NCI-H69 (cell line): ENCODE measurements at places on chromosomes 2 and 18.
A peak's percentile ranks its signal among the peaks of the same experiment; 100 is the strongest.

DNA sequence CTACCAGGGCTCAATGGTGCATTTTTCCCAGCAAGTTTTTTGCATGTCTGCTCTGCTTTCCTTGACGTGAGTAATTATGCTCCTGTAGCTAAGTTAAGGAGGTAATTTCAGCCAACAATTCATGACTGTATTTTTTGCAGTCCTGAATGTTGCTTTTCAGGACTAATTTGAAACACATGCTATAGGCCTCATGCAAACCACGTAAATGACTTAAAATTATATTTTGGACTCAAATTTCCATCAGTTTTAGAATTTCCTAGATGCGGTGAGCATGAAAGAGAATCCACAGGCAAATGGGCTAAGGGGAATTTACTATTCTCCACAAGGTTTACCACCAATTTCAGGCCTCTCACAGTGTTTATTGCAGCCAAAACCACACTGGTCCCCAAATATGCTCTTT is 589.9 kb upstream of the LRRTM1 start:
- no peak for DNase-seq

DNA sequence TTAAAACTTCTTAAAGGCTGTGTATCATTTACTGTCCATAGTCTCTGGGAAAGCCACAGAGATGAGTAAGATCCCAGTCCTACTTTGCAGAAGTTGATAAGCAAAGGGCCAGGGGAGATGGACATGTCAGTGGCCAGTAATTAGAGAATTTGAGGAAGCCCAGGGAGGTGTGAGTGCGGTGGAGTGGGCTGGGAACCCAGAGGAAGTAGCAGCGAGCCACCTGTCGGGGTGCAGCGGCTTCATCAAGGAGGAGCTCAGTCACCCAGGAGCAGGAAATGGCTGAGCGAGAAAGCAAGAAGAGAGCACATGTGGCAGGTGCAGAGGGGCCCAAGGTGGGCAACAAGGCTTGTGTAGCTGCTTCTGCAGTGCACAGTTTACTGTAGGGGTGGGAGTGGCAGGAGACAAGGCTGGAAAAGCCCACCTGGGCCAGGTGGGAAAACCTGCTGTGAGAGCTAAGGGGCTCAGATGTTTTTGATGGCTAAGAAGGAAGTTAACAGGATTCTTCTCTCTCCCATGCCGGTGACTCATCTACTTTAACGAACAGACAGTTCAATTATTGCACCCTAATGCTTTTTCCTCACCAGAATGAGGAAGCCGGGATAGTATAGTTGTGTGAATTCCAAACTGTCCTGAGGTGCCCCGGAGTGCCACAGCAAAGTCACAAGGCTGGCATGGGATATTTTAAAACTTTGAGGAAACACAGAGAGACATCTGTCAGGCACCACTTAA is 34.8 kb upstream of the MGAT5 start:
- DNase-seq = peak; percentile 29

DNA sequence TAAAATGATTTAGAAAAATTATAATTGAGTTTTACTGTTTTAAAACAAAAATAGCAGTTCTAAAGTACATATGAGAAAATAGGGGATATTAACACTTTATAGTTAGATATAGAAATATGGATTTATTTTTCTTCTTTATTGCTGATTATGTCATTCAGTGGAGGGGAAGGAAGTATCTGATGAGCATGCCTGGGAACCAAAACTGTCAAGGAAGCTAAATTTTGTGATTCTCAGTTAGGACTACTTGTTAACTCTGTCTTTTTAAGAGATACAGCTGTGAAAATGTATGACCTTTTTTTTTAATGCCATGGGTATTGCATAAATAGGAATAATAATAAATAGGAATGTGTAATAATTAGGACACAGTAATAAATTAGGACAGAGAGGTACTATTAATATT is 44.8 kb downstream of the ITGAV start:
- no peak for DNase-seq

DNA sequence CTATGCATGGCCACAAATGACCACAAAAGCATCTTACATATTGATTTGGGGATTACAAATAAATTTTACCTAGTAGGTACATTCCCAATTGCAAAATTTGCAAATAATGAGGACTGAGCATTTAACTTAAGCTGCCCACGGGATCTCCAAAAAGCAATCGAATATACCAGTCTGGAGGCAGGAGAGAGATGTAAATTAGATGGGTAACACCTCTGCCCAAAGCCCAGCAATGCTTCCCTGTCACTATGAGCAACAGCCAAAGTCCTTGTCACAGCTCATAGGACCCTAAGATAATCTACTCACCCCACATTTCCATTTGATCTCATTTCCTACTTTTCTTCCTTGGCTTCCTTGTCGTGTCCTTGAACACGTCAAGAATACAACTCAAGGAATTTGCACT is 172.2 kb downstream of the SUCLG1 start:
- no peak for DNase-seq

DNA sequence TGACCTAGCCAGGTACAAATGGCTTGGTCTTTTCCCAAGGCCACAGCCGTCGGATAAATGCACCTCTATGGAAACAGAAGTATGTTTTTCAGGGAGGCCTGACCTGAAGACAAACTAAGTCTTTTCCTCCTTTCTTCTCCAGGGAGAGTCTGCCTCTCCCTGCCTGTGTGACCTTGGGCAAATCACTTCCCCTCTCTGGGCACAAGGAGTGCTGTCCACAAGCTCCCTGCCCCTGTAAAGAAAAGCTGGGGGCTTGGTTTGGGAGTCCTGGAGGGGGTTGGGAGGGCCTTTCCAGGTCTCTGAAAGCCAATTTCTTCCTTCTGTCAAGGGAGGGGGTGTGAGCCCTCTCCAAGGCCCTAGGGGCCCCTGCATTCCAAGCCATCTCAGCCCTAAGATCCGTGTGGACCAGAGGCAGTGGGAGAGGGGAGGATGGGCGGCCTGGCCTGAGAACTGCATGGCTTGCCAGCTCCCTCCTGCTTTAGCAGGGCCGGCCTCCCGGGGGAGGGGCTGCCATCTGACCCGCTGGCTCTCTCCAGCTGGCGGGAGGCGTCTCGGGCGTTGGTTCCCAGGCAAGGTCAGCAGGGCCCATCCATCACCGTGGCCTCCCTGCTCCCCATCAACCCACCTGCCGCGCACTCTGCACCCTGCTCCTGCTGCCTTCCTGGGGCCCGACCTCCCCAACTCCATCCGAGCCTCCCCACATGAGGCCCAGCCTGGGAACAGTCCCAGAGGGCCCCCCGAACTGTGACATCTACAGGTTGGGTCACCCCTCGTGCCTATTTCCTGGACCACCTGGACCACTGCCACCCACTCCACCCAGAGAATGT is 61.4 kb downstream of the SMAD7 start:
- peak; percentile 45 for DNase-seq

DNA sequence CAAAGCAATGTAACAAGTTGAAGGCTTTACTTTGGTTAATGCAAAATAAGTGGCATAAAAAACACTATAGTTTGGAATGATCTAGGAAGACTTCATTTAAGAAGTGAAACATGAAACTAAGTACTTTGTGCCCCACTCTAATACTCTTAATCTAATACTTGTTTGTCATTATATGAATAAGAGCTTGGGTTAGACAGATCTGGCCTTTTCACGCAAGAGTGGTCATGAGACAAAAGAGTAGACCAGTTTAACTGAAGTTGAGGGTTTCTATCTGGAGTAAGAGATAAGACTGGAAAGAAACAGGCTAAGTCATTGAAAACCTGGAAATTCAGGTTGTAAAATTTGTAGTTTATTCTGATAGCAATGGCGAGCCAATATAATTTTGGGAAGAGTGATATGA is 2.8 kb downstream of the SLC30A6 start:
- DNase-seq = no peak

DNA sequence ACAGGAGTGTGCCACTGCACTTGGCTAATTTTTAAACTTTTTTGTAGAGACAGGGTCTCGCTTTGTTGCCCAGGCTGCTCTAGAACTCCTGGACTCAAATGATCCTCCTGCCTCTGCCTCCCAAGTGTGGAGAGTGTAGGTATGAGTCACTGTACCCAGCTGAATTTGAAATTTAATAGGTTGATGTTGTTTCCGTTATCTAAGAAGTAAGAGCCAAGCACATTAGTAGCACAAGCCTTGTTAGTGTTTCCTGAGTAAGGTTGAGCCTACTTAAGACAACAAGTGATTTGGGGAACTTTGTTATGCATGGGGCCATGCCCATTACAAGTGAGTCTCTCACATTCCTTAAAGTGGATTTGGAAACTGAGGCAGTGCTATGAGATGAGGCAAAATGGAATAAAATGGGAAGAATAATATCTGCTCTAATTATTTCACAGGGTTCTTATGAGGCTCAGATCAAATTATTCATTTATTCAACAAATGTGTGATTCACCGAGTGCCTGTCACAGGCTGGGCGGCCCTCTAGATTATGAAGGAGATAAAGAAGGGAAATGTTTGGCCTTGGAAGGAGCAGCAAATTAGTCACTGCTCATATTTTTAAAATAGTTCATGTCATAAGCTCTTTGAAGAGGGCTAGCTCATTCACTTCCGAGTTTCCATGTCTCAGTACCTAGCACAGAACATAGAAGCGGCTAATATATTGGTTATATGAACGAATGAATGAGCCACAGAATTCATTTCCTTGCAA is 217.2 kb downstream of the LDLRAD4 start:
- DNase-seq = no peak

DNA sequence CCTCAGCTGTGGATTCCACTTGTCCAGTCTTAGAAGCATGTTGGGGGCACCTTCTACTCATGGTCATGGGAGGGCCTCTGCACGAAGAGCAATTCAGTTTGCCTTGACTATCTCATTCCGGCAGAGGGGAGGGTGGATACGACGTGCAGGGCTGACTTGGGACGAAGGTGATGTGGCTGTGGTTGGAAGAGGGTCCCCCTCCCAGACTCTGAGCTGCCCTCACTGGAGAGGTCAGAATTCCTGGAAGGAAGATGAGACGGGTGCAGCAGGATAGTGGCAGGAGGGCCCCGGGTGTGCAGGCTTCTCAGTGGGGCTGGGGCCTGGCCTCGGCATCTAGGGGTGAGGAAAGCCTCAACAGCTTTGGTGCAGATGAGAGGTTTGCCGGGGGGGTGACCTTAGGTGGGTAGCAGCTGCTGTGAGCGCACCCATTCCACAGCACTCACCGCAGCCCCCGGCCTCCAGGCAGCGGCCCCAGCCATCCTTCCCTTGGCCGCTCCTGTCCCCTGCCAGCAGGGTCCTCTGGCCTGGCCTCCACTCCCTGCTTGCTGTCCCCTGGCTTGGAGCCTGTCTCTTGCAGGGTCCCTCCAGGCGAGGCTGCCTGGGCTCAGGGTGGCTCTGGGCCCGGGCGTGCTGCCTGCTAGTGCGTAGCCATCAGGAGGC is 3.2 kb downstream of the RNPEPL1 start:
- no peak for DNase-seq

- DNase-seq = peak; percentile 20
Observed at GRCh38 chr2:45470531-45470930, 140.5 kb downstream of the SRBD1 start.

DNA sequence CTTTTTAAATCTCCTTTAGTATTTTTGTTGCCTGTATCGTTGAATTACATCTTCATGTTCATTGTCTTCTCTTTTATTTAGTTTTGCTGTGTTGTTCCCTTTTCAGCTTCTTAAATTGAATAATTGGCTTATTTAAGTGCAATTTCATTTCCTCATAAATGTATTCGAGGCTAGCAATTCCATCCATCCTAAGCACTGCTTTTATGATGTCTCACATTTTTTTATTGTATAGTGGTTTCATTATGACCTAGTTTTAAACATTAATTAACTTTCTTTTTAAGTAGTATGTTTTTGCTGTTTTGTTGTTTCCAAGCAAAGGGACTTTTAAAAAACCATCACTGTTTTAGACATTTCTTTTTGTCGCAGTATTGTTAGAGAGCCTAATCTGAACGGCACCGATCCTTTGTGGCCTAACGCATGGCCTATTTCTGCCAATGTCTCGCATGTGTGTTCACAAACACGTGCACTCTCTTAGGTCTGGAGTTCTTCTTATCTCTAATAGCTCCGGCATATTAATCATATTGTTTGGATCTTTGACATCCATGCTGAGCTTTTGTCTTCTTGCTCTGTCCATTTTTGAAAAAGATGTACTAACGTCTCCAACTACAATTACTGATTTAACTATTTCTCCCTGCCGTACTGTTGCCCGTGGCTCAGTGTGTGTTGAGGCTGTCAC is 59.6 kb upstream of the ZNF516 start:
- no peak for DNase-seq

DNA sequence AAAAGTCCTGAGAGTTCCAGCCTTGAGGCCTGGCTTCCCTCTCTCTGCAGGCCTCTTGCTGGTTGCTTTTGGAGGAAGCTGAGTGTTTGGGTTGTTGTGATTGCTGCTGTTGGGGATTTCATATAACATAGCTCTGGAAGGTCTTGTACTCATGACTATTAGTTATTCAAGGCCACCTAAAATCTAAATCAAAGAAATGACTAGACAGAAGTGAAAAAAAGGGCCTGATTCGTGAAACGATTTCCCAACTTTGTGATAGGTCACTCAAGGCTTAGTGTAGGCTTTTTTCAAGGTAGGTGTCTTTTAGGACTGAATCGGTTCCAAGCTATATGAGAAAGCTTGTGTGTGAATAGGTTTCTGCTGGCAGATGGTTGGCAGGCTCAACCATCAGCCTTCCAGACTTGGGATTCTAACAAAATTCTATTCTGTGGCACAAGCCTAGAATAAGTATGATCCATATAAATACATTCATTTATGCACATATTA is 164.4 kb downstream of the FMNL2 start:
- DNase-seq = no peak

- DNase-seq = no peak
Observed at GRCh38 chr2:208012449-208012848, 12.9 kb downstream of the PLEKHM3 start.

DNA sequence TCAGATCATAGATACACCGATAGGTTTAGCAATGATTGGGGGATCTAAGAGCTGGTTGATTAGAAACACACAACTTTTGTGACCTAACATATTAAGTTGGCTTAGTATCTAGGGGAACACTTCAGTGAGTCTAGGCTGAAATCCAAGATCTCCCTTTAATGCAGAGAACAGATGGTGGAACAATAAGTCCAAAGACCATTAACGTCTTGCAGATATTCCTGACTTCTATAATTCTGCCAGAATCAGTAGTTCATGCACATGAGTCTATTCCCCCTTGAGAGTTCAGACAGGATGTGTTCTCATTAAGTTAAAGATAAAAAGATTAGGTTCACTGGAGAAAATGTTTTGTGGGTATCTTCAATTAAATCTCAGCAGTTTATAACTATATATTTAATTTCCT is 506.5 kb downstream of the TSN start:
- DNase-seq = peak; percentile 38

GRCh38 chr2:241207151-241207550 is 18.7 kb downstream of the ANO7 start:
- no peak for DNase-seq

- DNase-seq = no peak
Observed at GRCh38 chr2:231955758-231956472, 5.6 kb upstream of the DIS3L2 start.

DNA sequence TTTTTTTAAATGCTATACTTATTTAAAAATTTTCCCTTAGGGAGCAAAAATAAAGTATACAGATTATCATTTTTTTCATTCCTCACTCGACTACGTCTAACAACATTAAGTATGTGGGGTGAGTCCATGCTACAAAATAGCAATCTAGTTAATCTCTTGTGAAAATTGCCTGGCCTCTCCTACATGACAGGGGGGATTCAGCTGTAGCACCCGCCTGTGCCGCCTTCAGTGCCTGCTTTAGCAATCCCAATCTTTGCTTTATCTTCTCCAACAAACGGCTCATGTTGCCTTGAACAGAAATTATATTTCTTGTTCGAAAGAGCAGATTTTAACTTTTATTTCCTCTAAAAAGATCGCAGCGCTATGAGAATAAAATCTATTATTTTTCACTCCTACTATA is 2.4 kb upstream of the SOX11 start:
- DNase-seq = peak; percentile 4

GRCh38 chr18:13615432-13615861 is 110.9 kb downstream of the FAM210A start:
- no peak for DNase-seq

GRCh38 chr2:14632133-14632936 is at the start of gene LRATD1:
Gene LRATD1, plus strand, starts transcription at chr2:14632717. Its CDS starts 1,263 bp downstream, at chr2:14633980.
- DNase-seq = peak; percentile 90
